NCI-H146 (cell line): ENCODE measurements at places on chromosomes 13 and 19.

DNA sequence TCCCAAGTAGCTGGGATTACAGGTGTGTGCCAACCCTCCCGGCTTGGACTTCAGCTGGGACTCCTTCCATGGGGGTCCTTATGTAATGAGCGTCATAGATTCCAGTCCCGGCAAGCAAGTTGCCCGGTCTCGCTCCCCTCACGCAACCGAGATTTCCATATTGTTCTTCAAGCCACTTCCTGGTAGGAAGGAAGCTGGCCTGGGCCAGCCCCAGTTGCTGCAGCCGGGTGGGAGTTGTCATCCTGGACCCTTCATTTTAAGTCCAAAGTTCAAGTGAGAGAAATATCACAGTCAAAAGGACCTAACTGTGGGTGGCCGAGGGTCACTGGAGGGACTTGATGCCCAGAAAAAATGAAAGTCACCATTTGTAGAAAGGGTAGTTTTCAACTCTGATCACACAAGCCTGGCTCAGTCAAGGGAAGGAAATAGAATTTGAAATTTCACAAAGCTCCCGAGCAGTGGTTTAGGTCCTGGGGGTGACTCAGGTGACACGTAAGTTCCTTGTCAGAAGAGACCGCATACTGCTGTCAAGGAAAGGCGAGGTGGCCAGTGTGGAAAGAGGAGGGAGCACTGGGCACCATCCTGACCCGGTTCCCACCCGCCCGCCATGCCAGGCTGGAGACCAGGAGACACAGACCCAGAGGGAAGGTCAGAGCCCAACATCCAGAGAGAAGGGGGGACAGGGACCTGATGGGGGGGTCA, 5.3 kb downstream of the FGF21 start:
- no peak for DNase-seq

GRCh38 chr13:66864627-66865026, 365.5 kb downstream of the PCDH9 start:
- no peak for DNase-seq

GRCh38 chr13:59677966-59678814, 485.5 kb downstream of the DIAPH3 start:
- DNase-seq = peak; percentile 60

DNA sequence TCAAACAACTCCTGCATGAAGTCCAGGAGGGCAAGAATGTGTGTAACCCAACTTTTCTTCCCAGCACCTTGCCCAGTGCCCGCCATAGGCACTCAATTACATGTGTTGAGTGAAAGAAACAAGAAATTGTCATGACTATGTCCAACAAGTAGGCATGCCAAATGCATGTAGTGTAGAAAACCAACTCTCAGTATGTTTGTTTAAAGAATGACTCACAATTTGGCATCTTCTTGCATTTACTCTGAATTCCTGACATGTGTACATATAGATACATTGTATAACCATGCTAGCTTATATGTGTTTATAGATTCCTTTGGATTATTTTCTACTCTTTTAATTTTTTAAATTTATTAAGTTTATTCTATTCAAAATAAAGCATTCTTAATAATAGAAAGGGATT, 305.0 kb downstream of the EFNB2 start:
- no peak for DNase-seq
